ENCODE measurements at places on chromosomes 2 and 18.

DNA sequence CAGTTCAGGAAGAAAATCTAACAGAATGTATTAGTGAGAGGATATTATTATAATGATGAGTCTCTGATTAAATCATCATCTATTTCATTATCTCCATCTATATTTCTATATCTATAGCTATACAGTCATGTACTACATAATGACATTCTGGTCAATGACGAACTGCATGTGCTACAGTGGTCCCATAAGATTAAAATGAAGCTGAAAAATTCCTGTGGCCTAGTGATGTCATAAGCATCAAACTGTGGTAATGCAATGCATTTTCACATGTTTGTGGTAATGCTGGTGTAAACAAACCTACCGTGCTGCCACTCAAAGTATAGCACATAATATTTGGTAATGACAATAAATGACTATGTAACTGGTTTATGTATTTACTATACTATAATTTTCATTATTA is 1127.9 kb upstream of the CHAC2 start:
- DNase-seq, result no peak

DNA sequence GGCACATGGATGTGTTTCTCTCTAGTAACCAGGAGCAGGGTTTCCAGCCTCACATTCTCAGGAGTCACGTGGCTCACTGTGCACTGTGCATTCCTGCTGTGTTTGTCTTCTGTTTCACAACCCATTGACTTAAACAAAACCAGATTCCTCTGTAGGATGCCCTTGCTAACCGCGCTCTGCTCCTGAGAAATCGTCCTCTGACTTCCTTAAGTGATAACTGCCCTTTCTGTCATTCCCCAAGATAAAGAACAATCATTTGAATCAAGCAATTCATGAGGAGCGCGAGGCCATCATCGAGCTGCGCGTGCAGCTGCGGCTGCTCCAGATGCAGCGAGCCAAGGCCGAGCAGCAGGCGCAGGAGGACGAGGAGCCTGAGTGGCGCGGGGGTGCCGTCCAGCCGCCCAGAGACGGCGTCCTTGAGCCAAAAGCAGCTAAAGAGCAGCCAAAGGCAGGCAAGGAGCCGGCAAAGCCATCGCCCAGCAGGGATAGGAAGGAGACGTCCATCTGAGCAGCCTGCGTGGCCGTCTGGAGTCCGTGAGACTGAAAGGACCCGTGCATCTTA is 60.2 kb downstream of the RALBP1 start:
- DNase-seq, result no peak

GRCh38 chr2:42230891-42231290 is 61.7 kb downstream of the EML4 start:
- no peak for DNase-seq

GRCh38 chr2:143684551-143685320 is 555.5 kb downstream of the ARHGAP15 start:
- DNase-seq, result no peak

DNA sequence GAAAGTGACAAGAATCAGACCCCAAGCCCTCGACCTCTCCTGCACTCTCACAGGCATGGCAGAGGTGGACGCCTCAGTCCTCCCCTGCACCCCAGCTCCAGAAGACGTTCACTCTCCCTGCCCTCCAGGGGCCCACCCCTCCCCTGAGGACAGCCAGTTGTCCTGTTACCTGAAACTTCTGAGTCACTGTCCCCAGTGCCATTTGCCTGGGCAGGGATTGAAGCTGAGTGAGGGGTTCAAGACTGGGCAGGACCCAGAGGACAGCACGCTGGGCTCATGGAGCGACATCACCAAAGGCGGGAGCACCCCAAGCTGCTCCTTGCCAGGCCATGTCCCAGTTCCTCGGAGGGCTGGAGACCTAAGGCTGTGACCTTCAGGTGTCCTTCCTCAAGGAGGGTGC is 34.2 kb upstream of the COL6A3 start:
- DNase-seq, result no peak

DNA sequence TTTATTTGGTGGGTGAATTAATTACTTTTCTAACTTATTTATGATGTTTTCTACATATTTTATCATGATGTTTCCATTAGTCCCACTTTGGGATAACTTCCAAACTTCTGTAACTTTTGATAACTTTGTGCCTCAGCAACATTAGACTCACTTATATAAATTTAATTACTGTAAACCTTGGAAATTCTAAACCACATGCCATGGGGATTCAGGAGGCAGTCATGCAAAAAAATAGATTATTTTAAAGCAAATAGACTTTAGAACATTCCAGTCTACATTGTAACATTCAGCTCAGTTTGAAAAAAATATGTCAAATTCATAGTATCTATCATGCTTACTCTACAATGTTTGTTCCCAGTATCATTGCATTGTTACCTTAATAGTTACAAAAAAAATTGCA is 728.5 kb upstream of the NRXN1 start:
- no peak for DNase-seq

- DNase-seq, result no peak
Measured at GRCh38 chr2:241702155-241703031, 554 bp downstream of the ING5 start.

- DNase-seq, result no peak
Measured at GRCh38 chr2:85222792-85223191, 89.6 kb downstream of the TCF7L1 start.

GRCh38 chr18:56937874-56938430 is 208.9 kb upstream of the BOD1L2 start:
- DNase-seq, result no peak

- no peak for DNase-seq
Measured at GRCh38 chr2:37297632-37298031, 27.0 kb downstream of the PRKD3 start.

GRCh38 chr2:25566694-25567093 is 106.7 kb downstream of the DTNB start:
- DNase-seq, result no peak

DNA sequence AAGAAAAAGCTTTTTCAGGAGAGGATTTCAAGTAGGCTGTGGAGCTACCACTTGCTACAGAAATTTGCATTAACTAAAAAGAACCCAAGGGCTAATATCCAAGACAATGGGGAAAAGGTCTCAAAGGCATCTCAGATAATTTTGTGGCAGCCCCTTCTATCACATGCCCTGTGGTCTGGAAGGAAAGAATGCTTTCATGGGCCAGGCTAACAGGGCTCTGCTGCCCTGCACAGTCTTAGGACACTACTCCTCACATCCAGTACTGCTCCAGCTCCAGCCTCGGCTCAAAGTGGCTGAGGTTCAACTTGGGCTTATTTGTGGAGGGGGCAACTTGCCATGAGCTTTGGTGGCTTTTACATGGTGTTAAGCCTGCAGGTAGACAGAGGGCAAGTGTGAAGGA is 1150.3 kb downstream of the CNTNAP5 start:
- no peak for DNase-seq

DNA sequence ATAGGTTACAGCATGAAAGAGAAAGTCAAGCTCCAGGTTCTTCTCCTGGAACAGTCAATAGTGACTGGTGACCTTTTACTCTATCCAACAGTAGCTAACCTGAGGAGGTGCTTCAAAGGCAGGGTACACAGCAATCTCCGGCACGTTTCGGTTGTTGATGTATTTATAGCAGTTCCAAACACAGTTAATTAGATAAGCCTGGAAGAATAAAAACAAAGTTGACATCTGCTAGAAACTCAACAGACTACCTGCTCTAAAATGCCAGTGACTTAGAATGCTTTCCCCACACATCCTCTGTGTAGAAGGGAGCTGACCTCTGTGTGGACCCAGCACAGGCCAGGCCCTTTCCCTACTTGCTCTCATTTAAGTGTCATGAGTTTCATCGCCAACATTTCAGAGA is 17.2 kb downstream of the LAPTM4A start:
- no peak for DNase-seq

DNA sequence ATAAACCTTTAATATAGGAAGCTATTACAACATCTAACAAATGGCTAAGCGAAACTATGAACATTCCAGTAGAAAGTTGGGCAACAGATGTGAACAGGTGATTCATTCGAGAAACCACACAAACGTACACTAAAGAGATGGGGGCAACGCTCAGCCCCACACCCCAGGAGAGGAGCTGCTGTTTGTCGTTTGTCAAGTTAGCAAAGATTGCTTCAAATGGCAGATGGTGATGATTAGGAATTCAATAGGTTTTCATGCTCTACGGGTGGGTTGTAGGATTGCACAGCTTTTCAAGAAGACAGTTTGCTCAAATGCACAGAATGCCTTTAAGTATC is 154.7 kb upstream of the HDAC4 start:
- no peak for DNase-seq

DNA sequence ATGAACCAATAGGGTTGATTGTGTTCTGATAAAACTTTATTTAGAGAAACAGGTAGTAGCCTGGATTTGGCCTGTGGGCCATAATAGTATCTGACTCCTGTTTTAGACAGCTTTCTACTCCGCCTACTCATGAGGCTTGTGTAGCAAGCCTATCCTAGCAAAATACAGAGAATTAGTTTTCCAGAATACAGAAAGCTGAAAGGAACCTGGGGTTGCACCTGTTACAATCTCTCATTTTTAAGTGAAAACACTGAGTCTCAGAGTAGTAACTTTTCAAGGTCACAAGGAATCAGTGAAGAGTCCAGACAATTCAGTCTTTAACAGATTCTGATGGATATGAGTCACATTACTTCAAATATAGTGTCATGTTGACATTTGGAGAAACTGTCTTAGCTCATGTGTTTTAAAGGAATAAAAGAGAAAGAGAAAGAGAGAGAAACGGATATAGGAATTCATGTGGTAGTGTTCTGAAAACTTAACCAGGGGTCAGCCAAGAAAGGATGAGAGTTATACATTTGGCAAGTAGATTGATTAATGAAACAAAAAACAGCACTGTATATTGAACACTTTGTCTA is 17.0 kb downstream of the ARHGAP28 start:
- no peak for DNase-seq

- DNase-seq, result no peak
Measured at GRCh38 chr18:25399554-25399953, 47.6 kb upstream of the ZNF521 start.

- DNase-seq, result no peak
Measured at GRCh38 chr2:97952357-97952756, 43.4 kb downstream of the TMEM131 start.

DNA sequence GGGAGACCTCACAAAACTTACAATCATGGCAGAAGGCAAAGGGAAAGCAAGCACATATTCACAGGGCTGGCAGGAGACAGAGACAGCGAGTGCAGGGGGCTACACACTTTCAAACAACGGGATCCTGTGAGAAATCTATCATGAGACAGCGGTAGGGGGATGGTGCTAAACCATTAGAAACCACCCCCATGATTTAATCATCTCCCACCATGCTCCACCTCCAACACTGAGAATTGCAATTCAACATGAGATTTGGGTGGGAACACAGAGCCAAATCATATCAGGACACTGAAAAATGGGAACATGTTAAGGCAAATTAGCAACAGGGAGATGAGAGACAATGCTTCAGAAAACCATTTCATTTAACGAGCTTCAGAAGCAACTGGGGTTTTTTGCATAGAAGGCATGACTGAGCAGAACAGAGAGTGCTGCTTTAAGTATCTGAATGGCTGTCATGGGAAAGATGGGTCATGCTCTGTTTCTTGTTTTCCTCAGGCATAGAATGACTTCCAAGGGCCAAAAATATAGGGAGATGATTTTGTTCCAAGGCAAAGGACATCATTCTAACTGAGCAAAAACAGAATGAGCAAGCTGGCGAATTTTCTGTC is 100.8 kb upstream of the MAP2 start:
- DNase-seq, result no peak

DNA sequence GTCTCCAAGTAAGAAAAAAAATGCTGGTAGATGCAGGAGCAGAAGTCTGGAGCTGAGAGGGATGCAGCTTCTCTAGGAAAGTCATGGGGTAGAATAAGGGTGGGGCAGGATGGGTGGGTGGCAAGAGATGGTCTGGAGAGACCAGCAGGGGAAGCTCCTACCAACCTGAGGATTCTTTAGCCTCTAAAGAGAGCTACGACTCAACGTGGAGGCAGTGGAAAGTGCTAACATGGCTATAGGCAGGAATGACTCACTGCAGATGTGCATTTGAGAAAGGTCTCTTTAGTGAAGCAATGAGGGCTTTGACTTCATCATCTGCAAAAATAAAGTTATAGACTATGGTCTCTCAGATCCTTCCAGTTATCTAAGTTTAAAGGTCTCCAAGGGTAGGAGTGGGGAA is 722.8 kb upstream of the RAB6C start:
- no peak for DNase-seq

DNA sequence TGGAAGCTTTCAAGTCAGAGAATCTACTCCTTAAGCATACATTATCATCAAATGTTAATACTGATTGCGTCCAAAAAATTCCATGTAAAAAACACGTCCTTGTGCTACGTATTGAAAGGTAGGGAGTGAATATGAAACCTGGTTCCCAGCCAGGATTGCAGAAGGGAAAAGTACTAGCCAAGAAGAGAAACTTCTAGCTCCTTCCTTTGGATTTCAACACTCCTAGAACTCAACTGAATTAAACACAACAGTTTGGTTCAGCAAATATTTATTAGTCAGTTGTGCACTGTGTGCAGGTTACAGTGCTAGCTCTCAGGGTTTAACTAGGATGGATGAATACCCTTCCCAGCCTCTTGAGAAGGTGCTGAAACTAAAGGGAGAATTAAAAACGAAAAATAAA is 33.9 kb upstream of the FHL2 start:
- no peak for DNase-seq

DNA sequence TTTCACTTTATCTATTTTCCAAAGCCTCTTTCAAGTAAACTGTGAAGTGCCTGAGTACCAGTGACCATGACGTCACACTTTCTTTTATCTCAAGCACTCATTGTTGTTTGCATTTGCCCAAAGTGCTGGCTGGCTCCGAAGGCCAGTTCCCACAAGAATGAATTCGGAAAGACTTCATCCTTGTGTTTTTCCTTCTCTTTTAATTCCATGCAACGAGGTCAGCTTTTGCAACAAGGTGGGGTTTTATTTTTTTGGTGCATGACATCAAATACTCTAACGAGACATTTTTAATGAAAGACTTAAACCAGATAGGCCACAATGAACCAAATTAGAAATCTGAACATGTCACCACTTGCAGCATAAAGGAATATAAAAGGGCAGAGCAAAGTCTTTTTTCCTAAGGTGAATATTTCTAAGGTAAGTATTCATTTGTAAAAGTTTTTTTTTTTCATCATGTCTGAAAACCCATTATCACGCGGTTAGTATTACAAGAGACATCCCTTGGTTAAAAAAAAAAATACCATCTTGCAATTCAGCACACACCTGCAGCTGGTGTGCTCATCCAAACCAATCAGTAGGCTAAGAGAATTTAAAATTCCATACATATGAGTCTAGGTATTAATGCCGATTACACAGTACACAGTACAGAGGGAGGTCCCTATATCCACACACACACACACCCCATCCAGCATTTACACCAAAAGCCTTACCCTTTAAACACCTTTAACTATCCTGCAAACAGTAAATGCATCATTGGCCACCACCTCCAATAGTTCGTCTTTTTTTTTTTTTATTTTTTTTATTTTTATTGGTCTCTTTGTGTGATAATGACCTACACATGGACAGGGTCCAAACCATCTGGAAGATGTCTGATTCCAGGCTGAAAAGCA is 2.3 kb downstream of the ARL4C start:
- DNase-seq, result no peak

- no peak for DNase-seq
Measured at GRCh38 chr2:195055996-195056395, 601.0 kb upstream of the SLC39A10 start.
